ENCODE measurements at places on chromosomes 6 and 20.

GRCh38 chr6:27608916-27609883 is 136.3 kb upstream of the ZNF184 start:
- peak; percentile 44 for DNase-seq

- DNase-seq: no peak
Measured at GRCh38 chr6:154138793-154139192, 99.8 kb downstream of the OPRM1 start.

DNA sequence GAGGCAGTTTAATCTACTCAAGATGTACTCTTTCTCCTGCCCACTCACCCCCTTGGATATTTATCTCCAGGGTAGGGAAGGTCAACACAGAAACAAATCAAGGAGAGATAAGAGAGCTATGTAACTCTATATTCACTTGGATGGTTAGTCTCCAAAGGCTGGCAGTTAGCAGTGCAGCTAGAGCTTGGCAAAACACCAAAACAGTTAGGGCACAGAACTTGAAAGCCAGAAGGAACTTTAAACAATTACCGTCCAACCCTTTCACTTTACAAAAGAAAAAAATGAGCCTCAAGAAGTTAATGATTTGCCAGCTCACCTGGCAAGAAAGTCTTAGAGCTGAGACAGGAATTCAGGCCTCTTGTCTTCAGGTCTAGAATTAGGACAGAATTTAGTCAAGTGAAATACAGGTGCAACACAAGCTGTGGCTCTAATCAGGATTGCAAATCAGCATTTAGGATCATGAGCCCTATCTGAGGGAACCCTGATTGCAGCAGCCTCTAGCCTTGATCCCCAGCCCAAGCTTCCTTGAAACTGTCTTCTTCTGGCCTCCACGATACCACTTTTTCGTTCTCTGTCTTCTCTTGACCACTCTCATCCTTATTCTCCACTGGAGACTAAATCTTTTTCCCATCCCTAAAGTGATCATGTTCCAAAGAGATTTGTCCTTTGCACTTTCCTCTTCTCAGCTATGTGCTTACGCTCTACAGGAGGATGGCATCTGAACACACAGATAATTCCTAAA is 14.9 kb downstream of the NEDD9 start:
- no peak for DNase-seq

GRCh38 chr20:38133680-38134426 is 31.2 kb downstream of the TGM2 start:
- DNase-seq: no peak

DNA sequence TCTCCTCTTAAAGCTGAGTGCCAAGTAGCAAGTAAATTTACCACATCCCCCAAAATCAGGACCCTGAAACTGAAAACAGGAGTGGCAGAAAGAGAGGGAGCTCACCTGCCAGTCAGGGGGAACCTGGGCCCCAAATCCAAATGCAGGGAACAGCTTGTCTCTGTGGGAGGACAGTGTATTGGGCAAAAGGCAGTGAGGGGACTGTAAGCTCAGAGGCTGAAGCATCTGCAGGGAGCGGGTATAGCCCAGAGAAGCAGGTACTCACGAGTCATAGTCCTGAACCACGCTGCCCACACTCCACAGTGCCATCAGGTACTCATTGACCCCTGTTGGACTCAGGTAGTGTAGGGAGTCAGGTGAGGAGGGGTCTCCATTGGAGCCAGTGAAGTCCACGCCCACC is 15.0 kb downstream of the SPAG4 start:
- DNase-seq: no peak

DNA sequence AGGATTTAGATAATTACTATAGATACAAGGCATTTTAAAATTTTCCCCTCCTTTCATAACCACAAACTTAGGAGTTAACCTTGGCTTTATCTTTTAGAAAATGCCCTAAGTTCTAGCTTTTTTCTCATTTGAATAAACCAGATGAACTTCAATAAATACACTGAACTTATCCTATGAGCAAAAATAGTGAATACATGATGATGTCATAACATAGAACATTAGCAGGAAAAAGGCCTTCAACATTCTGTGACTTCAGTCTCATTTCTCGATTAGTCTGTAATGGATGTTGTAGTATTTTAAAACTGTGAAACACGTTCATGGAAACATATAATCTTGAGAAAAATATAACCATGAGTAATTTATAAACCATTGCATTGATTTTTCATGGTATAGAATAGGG is 550.7 kb downstream of the PKHD1 start:
- no peak for DNase-seq

- DNase-seq: no peak
Measured at GRCh38 chr20:47677635-47678453, 107.4 kb downstream of the SULF2 start.

DNA sequence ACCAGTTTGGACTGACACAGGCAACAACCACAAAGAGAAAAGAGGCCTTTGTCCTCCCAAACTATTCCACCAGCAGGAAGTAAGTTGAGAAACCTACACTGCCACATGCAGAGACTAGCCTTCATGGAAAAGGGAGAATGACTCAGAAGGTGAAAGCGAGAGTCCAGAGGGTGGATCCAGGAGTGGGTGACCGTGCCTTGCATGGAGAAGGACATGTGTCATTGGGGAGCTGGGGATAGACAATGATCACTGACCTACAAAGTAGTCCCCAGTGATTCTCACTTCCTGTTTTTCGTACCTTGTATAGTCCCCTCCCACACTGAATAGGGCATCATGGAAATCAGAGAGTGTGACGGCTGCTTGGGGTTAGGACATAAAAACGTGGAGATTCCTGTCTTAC is 91.9 kb downstream of the MYLK4 start:
- DNase-seq: no peak

DNA sequence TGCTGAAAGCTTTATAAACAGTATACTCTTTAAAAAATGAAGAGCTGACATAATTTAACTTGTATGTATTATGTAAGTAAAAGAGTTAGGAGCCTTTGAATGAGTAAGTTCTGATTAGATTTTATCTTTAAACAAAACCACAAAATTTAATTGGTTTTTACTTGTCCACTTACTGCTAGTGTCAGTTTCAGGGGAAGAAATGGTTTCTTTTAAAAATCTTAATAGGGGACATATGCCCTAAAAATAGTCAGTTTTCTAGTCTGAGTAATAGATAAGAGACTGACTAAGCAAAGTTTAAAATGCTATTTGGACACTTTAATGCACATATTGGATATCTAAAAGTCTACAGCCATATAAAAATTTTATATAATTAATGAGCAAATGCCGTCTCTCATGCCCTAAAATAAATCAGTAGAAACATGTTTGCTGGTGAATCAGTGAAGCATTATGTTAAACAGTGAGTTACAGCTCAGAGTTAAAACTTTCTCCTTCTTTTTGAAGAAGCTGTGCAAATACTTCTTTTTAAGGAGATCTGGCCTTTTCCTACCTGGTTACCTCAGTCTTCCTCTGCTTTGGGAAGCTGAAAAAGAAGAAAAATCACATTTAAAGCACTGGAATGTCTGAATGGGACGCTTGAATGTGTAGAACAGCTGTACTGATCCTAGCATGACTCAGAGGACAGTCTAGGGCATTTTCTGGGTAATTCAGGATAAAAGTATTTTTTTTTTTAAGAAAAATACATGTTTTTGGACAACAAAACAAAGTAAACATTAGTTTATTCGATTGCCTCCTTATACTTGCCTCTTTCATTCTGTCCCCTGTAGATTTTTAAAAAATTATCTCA is 55.3 kb downstream of the CDH26 start:
- no peak for DNase-seq

DNA sequence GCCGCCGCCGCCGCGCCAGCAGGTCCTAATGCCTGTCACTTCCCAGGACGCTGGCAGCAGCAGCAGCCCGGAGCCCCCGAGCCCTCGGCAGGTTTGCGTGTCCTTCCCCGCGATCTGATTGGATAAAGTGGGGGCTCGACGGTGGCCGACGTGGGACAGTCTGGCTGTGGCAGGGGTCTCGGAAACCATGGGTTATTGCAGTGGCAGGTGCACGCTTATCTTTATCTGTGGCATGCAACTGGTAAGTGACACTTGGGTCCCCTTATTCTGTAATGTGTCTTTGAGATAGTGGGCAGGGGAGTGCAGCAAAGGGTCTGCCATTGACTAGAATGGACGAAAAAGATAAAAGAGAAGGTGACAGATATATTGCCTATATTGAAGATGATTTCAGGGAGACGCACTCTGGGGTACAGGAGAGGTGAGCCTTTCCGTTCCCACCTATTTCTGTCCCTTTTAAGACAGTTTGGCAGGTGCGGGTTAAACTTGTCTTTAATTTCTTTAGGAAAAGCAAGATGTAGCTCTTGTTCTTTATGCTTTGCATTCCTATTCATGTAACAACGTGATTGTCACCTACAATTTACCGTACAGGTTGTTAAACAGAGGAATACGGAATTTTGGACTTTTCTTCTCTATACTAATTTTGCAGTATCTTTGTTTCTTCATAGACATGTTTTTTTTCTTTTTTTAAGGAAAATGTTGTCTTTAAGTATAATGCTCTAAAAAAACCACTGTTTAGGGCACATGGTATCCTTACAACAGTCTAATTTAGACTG is 535 bp downstream of the NKAIN2 start:
- DNase-seq: no peak

DNA sequence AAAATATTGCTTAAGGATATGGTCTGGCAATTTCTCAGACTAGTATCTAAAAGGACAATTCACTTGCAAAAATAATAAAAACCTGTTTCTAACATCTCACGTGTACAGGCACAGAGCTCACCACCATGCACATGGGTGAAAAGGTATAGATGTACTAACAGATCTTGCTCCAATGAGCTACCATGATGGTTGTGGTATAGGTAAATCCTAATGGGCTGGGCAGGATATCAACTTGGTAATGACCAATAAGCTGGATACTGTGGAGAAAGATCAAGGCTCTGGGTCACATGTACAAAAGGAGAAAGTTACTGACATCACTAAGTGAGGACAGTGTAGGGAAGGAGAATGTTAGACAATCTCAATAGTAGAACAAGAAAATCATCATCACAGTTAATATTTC is 111.0 kb upstream of the NUP153 start:
- DNase-seq: no peak

- DNase-seq: no peak
Measured at GRCh38 chr6:2855061-2855519, 13.4 kb upstream of the SERPINB1 start.

- DNase-seq: no peak
Measured at GRCh38 chr6:97885828-97886227, 602.8 kb upstream of the MMS22L start.

DNA sequence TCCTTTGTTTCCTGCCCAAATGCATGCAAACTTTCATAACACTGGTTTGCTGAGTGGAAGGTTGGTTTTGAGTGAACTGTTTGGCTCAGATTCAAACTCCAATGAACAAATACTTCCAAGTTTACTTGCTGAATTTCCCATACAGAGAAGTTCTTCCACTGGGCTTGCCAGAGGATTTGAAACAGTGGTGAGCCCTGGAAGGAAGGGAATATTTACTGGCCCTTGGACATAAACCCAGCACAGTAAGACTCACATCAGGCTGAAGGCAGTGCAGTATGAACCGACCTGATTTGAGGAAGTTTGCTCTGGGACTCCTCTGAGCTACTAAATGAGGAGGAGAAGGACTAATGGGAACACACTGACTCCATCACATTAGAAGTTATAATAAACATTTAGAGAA is 3.8 kb downstream of the TRAF3IP2 start:
- peak; percentile 87 for DNase-seq

DNA sequence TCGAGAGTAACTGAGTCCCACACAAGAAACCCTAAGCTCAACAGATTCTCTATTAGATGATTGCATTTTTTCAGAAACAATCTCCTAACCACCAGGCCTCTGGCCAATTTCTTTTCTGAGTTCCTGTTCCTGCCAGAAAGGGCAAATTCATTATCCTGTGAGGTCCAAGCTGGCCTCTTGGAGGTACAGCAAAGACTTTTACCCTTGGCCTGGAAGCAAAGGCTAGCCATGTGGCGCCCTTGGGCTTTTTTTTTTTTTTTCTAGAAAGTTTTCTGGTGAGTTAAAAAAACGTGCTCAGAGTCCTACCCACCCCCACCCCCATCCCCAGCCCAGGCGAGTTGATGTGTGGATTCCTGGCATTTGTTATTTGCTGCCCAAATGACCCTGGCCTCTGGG is 59.0 kb upstream of the EEF1A1 start:
- DNase-seq: peak; percentile 92

GRCh38 chr20:1689721-1690120 is 32.1 kb upstream of the SIRPG start:
- no peak for DNase-seq

DNA sequence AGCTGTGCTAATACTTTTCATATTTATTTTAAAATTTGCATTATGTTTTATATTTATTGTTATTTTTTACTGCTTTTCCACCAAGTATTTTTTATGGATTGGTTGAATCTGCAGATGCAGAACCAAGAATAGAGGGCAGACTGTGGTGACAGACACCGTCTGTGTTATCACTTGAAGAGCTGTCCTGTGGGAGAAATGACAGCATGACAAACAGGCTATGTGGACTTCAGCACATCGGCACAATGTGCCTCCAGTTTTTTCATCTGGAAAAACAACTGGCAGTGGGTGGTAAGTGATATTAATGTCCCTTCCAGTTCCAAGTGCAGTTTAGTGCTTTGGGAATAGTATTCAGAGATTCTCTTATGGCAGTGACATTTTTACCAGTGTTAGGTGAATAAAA is 492.9 kb downstream of the PRKN start:
- no peak for DNase-seq

- DNase-seq: no peak
Measured at GRCh38 chr20:7308163-7308562, 540.7 kb downstream of the BMP2 start.

- no peak for DNase-seq
Measured at GRCh38 chr6:4935975-4936680, 67.7 kb downstream of the RPP40 start.

DNA sequence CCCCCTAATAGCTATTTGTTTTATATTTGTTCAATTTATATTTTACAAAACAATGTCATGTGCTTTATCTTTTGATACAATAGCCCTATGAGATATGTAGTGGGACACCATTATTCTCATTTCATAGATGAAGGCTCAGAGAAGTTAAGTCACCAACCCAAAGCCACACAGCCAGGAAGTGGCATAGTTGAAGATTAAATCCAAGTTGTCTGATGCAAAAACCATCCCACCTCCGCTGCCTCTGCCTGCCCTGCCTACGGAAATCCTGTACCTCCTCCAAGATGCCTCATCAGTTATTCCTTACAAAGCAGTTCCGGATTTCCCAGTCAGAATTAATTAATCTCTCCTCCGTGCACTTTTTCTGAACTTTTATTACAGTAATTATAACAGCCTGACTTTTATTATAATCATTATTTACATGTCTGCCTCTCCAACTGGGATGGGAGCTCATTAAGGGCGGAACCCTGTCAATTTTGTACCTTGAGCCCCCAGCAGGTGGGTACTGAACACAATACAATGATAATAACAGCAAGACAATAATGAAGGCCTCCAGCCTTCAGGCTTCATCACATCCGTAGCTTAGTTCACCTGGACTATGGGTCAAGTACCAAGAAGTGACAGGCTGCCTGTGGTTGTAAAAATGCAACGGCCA is 54.7 kb downstream of the LRFN2 start:
- no peak for DNase-seq

DNA sequence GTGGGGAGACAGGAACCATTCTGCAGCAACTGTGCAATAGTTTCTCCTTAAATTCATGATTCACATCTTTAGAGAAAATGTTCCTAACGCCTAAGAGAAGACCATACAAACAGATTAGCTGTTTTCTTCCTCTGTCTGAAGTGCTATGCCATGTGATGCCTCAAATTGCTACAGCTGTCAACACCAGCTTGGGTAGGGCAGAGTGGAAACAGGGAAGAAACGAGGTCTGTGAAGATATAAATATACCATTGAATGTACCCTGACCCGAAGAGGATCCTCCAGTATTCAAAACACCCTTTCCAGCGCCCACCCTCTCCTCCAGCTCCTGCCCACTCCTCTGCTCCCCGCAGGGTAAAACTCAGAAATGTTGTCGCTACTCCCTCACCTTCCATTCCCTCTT is 40.3 kb upstream of the PRND start:
- no peak for DNase-seq

GRCh38 chr20:37335642-37336368 is 10.1 kb upstream of the SRC start:
- DNase-seq: no peak

All from fibroblast of skin of scalp (primary cell).